ENCODE measurements at places on chromosomes 5 and 9. TPM values are rescaled to one million over a fixed set of nuclear protein-coding genes. Genes with fewer than 3 reads are reported as not detected.

DNA sequence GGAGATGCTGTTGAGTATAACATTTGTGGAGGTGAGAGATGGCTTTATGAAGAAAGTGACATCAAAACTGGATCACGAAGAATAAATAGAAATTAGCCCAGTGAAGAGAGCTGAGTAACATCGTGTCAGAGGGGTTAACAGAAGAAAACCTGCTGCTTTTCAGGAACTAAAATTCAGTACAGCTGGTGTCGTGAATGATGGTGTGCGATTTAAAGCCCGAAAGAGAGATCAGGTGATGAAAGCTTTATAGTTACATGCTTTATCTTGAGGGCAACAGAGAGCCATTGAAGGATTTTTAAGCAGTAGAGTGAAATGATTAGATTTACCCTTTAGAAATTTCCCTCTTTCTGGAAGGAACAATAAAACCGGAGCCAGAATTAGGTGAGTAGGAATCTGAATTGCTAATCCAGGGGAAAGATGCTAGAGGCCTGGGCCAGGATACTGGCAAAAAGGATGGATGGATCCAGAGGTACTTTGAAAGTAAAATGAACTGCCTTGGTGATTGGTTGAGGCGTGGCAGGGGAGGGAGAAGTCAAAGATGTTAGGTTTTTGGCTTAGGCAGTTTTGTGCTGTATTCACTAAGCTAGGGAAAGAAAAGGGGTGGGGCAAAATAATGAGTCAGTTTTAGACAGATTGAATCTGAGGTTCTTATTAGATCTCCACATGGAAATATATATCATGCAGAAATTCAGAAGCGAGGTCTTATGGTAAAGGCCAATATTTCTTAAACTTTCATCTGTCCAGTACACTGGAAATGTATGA is 3.4 kb downstream of the LRRC70 start:
- DNase-seq, result no peak

GRCh38 chr5:113043491-113043931 is 66.9 kb downstream of the DCP2 start:
- no peak for DNase-seq

GRCh38 chr5:124162767-124163532 is 583.5 kb downstream of the ZNF608 start:
- DNase-seq, result no peak

- no peak for DNase-seq
These were observed 3.5 kb downstream of the USP20 start for GRCh38 chr9:129838707-129839259.

- DNase-seq, result no peak
These were observed 47.7 kb upstream of the FCN1 start for GRCh38 chr9:134965411-134965810.

GRCh38 chr5:104526866-104527265 is 964.3 kb upstream of the NUDT12 start:
- no peak for DNase-seq

- no peak for DNase-seq
These were observed 100.0 kb upstream of the CXCL14 start for GRCh38 chr5:135678640-135679268.

DNA sequence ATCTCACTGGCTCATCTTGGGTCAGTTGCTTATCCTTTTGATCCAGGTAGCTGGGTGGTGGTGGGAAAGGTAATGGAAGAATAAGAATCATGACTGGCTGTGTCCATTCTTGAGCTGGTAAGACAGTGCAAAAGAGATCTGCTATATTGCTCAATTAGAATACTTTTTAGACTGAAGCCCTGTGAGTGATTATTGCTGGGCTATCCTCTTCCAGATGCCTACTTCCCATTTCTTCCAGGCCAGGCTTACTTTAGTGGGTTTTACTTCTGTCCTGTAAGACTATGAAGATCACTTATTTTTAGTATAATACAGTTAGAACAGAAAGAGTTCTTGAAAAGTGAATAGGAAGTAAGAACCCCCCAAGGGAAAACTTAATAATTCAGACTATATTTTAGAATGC is 7.2 kb downstream of the MARCHF6 start:
- no peak for DNase-seq

DNA sequence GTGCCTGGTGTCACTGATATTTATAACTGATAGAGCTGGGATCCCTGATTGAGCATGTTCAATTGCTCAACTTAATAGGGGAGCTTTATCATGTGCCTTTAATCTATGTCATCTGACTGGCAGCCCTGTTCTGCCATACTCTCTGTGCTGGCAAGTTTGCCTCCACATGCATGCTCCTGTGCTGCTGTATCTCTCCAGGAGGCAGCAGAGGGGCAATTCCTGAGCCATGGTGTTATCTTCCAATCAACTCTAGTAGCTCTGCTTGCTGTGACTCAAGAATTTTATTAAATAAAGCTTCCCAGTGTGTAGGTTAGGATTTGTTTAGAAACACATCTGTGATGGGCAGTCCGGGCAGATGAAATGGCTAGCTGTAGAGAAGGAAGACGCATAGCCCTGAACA is 642.0 kb downstream of the KIF4B start:
- no peak for DNase-seq

DNA sequence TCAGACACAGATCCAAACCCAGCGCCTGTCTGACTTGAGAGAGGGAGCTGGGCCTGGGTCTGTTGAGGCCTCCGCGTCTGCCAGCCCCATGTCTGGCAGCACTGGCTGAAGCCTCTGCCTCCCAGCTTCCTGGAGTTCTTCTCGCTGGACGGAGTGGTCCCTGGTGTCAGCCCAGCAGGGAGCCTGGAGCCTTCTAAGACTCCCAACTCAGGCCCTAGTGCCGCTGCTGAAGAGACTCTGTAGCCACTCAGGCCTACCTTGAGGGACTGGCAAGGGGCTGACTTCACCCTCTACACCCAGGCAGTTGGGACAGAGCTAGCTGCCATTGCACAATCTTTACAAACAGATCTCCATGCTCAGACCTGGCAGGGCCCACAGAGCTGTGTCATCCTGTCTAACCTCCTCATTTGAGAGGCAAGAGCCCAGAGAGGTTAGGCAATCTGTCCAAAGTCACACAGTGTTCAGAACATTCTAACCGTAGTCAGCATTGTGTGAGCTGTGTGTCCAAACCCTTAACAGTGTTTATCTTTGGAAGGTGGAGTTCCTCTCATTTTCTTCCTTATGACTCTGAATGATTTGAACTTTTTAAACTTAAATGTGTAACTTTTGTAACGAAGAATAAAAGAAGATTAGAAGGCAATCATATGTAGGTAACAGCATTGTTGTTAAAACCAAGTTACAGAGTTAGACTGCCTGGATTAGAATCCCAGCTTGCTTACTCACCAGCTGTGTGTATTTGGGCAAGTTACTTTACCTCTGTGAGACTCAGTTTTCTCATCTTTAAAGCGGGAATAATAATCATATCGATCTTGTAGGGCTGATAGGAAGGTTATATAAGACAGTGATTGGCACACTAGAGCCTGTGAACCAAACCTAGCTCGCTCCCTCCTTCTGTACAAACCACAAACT is 4.6 kb upstream of the DUSP1 start:
- DNase-seq, result no peak

GRCh38 chr5:131957721-131958441 is 12.4 kb upstream of the MEIKIN start:
- DNase-seq, result no peak

DNA sequence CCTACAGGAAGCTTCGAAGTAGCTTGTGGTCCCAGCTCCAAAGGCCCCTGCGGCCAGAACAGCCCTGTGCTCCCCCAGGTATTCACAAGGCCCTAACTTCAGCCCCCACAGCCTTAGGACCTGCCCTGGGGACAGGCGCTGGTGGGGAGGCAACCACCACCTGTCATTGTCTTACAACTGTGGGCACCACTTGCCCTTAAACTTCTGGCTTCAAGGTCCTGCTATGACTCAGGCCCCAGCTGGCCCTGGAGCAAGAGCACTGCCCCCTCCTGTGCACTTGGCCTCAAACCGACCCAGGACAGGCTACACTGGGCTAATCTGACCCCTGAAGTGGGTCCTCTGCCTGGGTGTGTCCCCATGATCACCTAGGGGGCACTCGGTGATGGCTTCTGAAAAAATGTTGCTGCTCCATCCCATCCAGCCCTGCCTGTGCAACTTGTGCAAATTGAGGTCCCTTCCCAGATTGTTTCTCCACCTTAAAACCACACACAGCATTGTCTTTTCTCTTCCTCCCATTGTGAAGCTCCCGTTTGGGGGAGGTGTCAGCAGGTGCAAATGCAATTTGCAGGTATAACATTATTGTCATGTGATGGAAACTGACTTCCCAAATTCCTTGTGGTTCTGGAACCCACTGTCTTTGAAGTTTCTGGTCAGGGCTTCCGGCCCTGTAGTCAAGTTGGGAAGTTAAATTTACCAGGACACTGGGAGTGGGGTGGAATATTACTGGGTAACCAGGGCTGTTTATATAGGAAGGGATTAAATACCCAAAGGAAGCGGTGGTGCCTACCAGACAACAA is 1.1 kb upstream of the PROB1 start:
- no peak for DNase-seq

DNA sequence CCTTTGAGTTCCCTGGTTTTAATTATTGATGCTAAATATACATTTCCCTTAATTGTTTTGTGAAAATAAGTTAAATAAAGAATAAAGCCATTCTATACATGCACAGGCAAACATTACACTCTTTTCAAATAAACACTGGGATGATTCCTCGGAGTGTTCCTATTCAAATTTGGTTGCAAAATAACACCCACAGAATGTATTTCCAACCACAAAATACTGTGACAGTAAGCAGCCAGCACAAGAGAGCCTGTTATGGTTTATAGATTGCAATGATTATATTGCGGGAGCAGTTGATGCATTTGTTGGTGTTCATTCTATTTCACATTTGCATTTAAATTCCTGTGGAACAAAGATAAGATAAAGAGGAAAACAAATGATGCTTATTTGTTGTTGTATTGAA is 632.6 kb upstream of the WWC1 start:
- DNase-seq, result no peak

DNA sequence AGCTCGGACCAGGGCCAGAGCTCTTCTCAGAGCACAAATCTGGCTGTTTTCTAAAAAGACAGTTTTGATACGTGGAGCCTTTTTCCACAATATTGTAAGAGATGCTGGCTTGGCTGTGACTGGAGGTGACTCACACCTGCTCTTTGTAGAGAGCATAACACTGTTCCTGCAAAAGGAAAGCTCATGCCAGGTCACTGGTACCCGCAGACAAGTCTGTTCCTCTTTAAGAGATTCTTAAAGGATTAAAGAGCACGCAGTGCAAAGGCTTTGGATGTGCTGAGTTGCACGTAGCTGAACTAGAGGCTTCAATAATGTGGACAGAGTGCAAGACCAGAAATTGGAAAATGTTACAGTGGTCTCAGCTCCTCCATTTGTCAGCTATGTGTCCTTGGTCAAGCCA is 19.0 kb downstream of the ACTL7B start:
- DNase-seq, result no peak

- peak; percentile 73 for DNase-seq
These were observed 5.6 kb upstream of the IRF1 start for GRCh38 chr5:132496191-132496630.

DNA sequence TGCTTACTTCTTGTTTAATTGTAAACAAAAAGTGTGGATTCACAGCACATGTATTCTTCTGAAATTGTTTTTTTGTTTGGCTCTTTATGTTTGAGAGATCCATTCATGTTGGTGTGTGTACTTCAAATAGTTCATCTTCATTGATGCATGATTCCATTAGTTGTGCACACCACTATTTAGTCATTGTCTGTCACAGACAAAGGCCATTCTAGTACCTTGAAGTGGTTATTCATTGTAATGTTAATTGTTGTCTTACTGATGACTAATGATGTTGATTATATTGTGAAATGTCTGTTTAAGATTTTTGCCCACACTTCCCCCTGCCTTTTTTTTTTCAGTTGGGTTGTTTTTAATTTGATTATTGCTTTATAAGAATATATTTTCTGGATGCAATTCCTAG is 391.3 kb downstream of the DIRAS2 start:
- no peak for DNase-seq

- DNase-seq, result no peak
These were observed 244.4 kb downstream of the FANCC start for GRCh38 chr9:95073042-95073607.

DNA sequence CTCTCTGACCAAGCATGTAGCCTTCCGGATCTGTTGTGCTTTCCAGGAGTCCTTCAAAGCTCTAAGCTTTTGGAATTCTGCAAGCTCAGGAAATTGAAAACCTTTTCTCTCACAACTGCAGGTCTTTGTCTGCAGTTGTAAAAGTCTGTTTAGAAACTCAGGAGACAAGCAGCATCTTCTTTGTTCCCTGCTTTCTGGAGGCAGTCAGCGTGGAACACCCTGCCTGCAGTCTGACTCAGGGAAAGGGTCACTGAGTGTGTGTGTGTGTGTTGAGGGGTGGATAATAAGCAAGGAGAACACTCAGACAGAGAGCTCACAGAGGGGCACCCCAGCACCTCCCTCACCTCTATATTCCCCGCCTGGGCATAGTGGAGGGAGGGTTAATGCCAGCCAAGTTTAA is 29.1 kb downstream of the KCNIP1 start:
- no peak for DNase-seq

DNA sequence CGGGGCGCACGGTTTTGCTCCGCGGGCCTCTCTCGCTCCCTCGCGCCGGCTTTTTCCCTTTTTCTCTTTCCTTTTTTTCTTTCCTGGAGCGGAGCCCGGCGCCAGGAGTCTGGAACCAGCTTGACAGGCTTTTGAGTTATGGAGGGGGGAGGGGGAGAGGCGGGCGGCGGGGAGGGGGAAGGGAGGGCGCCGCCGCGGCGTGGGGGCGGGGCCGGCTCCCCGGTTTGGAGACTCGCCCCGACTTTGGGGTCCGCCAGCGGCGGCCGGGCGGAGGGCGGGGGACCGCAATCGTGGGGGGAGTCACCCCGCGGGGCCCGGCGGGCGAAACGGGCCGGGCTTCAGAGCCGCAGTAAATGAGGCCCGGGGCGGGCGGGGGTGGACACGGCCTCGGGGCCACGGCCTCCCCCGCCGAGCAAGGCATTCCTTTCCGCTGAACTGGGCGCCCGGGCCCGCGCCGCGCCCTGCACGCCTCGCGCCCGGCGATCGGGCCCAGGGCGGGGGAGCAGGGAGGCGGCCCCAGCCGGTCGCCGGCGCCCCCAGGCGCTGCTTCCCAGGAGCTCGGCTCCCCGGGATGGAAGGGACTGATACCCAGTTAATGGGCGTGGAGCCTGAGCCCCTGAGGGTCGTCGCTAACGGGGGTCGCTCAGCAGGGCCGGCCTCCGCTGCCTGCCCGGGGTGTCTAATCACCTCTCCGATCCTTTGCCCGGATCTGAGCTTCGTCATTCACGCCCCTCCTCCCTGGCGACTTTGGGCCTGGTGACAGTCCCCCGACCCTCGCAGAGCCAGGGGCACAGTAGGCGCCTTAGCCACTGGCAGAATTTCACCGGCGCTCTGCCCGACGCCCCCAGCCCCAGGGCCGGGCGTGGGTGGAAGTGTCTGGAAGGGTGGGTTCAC is 138.1 kb downstream of the C9orf50 start:
- peak; percentile 62 for DNase-seq

The LRRC19 gene
- polyA plus RNA-seq, result 0.27 TPM

The SH3PXD2B gene
- polyA plus RNA-seq, result 3.0 TPM

The PRR7 gene
- polyA plus RNA-seq, result 0.60 TPM

The ANKRA2 gene
- polyA plus RNA-seq, result 5.9 TPM

The IRX2 gene
- polyA plus RNA-seq, result not detected

The EMB gene
- 1.5 TPM for polyA plus RNA-seq

The GNA14 gene
- 2.6 TPM for polyA plus RNA-seq

The CACNA1B gene
- not detected for polyA plus RNA-seq

The GEMIN5 gene
- polyA plus RNA-seq, result 3.6 TPM

The SLC34A3 gene
- polyA plus RNA-seq, result not detected

The QRFP gene
- not detected for polyA plus RNA-seq

The HNRNPAB gene
- 33.7 TPM for polyA plus RNA-seq

The ZDHHC21 gene
- 2.1 TPM for polyA plus RNA-seq

The PCDHB8 gene
- polyA plus RNA-seq, result not detected

The CCDC187 gene
- polyA plus RNA-seq, result not detected
